T-cell (primary cell): ENCODE measurements at places on chromosomes 4 and X.

GRCh38 chr4:149048451-149049143 is 606.4 kb upstream of the NR3C2 start:
- DNase-seq: no peak

DNA sequence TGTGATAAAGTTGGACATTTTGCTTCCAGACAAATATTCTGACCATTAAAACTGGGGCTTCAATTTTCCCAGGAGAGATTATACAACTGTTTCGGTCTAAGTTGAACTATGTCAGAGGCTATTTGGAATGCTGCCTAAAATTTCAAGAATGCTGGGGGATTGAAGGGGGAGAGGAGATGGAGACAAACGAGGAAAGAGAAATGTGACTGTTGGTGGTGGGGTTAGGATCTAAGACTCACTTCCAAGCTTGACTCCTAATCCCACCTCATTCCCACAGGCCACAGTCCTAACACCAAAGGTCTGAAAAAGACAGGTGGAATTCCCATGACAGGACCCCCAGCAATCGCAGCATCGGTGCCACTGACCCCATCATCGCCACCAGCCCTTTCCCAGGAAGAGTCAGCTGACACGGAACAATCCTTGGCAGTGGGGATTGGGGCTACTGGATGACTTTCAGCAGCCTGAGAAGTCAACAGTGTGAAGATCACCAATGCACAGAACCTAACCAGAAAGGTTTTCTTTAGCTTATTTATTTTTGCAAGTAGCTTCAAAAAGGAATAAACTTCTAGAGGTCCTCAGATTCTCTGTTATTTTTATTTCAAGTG is 74.0 kb upstream of the PRSS48 start:
- no peak for DNase-seq

DNA sequence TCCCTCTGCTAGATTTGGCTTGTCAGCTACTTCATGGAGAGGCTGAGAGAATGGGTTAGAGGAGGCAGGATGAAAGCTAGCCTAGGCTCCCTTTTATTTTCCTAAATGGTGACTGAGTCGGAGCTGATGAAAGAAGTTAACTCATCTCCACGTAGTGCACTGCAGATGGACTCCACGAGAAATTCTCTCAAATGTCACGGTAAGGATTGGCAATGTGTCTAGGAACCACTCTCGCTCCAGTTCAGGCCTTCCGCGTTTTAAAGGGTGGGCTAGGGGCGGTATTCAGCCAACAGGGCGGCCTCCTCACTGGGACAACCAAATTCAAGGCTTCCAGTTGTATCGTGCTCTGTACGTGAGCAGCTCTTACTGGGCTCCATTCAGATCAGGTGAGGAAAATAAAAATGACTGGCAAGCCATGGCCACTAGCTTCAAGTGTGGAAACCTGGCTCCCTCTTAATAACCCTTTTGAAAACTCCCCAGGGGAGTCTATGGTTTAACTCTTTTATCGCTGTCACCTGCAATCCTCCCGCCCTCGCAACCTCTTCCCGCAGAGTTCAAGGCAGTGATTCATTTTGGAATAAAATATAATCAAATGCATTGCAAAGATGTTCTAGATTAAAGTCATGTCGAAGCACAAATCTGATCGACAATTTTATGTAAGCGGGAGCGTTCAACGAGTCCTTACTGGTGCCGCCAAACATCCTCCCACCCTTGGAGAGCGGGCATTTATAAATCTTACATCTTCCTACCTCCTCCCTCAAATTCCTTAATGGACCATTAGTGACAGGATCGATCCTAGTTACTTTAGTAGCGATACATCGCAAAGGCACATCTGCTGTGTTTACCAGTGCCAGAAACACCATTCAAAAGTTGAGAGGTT is 1.2 kb downstream of the SPOCK3 start:
- DNase-seq: no peak

- no peak for DNase-seq
Measured at GRCh38 chr4:137129441-137129840, 402.9 kb downstream of the PCDH18 start.

GRCh38 chr4:97216046-97216445 is 927.2 kb downstream of the STPG2 start:
- no peak for DNase-seq

DNA sequence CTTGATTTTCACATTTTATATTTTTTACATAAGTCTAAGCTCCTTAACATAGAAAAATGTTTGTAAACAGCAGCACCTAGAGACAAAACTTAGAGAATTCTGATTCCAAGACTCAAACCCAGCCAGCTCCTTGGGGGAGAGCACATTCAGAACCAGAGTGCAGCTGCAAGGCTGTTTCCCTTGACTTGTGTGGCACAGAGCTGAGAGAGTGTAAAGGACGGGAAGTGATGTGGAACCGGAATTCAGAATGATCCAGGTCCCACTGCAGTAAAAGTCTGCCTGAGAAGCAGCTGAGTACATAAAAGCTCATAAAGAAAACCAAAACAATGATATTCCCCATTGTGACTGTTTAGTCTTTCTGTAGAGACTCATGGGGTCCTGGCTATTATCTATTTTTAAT is 713.8 kb downstream of the RAB28 start:
- DNase-seq: no peak

- no peak for DNase-seq
Measured at GRCh38 chrX:16278927-16279326, 111.6 kb downstream of the MAGEB17 start.

- DNase-seq: no peak
Measured at GRCh38 chrX:100368167-100368566, 41.9 kb downstream of the PCDH19 start.

DNA sequence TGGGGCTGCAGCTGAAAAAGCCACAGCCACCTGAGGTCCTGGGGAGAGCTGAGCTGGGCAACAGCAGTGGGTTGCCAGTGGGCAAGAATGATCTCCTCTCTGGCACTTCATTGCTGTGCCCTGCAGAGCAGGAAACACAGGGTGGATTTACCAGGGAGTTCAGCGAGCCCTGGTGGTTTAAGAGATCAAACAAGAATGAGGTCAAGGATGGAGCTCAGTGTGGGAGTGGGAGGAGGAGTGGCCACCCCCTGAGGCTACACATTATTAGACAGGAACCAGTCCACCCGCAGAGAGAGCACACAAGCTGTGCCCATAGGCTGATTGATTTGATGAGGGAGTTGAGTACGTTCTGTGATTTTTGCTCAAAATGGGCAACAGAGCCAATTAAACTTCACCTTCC is 47.3 kb downstream of the FRMPD3 start:
- no peak for DNase-seq

GRCh38 chr4:174144106-174144505 is 139.4 kb downstream of the FBXO8 start:
- DNase-seq: no peak

GRCh38 chrX:56853436-56853835 is 124.4 kb downstream of the NBDY start:
- no peak for DNase-seq

DNA sequence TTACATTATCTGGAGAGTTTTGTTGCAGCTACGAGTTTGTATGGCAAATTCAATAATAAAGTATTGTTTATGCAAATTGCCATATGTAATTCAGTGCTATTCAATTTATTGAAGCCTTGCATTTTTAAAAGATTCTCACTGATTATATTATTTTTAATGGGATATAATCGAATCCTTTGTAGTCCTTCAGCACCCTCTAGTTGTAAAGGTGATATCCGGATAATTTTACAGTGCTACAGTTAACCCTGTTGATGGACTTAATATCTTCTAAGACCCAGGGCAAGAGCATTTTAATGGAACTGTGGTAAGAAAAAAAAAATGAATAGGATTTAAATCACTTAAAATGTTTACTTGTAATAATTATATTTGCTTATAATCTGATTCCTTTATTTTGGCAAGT is 48.5 kb upstream of the GRIA2 start:
- no peak for DNase-seq

- DNase-seq: no peak
Measured at GRCh38 chr4:122542411-122543236, 78.2 kb downstream of the IL21 start.

DNA sequence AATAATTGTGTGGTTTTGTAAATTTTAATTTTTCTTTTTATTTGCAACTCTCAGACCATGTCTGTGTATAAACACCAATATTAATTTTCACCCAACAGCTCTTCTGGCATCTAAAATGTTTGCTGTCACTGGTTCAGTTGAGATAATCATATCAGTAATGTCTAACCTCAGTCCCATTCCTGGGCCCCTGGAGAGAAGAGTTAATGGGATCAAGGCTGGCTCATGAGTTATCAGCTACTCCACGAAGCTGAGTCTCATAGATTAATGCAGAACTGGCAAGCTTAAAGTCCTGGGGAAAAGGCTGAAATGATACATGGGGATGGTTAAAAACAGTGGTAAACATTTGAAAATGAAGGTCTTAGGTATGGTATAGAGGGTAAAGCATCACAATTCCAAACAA is 28.4 kb upstream of the TSPAN5 start:
- no peak for DNase-seq
